ENCODE measurements at places on chromosomes 16 and 17.

DNA sequence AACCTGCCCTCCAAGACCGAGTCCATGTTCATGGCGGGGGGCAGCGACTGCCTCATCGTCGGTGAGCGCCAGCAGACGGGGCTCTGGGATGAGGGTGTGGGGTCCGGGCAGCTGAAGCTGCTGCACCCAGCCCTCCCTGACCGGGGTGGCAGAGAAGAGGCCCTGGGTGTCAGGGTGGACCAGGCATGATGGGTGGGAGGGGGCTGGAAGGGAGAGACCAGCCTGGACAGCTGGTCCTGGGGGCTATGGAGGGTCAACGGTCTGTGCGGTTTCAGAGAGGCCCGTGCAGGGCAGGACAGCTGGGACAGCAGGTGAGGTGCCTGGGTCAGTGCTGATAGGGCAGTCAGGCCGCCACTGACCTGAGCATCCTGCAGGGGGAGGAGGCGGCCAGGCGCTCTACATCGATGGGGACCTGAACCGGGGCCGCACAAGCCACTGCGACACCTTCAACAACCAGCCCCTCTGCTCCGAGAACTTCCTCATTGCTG is 13.3 kb upstream of the ATP6V0C start:
- DNase-seq: no peak

GRCh38 chr16:15897121-15897780 is 8.8 kb upstream of the CEP20 start:
- no peak for DNase-seq

- DNase-seq: peak; percentile 14
These were observed 28.8 kb downstream of the MPP2 start for GRCh38 chr17:43878260-43879175.

DNA sequence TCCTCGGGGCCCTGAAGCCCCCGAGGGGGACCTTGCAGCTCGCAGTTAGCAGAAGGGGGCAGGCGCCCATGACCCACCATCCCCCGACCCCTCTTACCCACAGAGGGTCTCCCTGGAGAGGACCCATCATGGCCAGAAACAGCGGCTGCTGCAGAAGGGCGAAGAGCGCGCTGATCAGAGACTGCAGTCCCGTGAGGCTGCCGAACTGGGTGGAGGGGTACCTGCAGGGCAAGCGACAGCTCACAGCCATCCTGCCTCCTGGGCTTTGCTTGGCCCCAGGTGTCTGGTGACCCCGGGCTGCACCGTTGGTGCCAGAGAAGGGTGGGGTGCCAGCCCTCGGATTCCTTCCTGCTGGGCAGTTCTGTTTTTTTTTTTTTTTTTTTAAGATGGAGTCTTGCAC is 13.9 kb upstream of the PITPNA start:
- DNase-seq: no peak

DNA sequence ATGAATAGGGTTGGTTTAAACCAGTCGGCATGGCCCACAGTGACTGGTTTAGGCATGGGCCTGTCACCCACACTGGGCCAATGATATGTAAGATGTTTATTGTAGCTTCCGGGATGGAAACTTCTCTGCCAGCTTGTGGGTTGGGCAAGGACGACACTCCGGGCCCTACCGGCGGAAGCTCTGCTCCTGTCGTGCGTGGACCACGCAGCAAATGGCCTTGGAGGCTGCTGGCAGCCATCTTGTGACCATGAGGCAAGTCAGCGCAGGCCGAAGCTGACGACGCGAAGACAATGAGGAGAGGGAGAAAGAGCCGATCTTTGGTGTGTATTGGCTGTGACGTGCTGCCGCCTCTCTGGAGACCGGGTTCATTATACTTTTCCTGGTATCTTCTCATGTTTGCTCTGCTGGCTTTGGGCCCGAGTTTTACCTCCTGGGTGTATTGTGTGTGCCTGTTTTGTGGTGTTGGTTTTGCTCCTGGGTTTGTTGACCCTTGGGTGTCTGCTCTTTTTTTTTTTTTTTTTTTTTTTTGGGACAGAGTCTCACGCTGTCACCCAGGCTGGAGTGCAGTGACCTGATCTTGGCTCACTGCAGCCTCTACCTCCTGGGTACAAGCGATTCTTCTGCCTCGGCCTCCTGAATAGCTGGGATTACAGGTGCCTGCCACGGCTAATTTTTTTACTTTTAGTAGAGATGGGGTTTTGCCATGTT is 15.4 kb downstream of the SLC25A10 start:
- no peak for DNase-seq

DNA sequence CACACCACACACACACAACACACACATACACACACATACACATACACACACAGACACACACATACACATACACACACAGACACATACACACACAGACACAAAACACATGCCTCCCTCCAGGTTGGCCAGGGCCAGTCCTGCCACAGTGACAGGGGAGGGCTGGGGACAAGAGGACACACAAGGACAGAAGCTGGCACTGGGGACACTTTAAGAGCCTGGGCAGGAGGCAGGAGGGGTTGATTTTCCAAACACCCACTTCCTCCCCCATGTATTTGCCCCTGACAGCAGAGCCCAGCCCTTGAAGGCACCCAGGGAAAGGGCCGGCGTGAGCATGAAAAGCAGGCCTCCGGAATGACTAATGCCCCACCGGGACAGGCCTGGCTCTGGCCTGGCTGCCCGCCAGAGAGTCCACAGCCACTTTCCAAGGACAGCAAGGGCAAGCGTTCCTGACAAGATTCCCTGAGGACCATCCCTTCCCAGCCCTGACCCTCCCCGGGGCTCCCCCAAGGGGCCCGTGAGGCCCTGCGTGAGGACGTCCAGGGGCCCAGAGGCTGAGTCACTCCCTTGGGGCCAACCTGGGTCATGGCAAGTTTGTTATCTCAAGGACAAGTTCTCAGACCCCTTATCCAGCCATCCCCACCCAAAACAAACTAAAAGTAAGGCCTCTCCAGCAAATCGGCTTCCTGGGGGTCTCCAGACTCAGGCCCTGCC is 235.6 kb downstream of the ZNF423 start:
- DNase-seq: no peak

- no peak for DNase-seq
These were observed 5.8 kb downstream of the PIPOX start for GRCh38 chr17:29048440-29049368.

DNA sequence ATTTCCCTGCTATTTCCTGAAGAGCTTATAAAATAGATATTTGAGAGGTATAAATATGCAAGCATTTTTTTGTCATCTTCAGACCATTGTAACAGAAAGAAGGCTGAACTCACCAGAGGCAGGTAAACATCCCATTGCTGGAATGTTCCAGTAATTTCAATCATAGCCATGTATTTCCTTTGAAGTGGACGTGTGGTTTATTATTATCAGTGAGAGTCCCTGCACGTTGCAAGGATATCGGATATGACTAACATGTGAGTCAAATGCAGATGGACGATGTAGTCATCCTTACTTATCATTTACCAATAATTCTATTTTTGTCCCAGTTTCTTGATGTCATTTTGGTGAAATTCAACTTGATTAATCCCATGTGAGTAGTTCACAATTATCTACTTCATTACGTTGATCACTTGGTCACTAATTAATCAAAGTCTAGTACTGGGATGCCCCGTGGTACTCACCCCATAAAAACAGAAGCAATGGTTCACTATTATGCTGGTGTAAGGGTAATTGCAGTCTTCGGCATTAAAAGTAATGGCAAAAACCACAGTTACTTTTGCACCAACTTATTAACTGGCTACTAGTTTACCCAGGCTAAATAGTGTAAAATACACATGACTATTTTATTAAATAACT is 89.5 kb downstream of the VAT1L start:
- DNase-seq: no peak

DNA sequence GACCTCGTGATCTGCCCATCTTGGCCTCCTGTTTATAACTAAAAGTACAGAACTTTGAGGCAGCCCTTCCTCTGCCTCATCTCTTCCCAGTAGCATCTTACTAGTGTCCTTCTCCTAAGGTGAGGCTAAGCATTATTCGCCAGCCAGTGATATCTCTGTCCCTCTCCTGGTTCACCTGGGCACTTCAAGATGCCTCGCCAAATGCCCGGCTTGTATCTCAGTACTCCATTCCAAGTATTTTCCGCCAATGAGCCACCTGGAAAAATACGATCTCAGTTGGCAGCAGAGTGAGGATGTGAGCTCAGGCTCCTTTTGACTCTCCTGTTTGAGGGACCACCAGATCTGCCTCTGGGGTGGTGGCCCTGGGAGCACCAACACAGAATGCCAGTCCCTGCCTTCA is 25.9 kb upstream of the WSCD1 start:
- no peak for DNase-seq

DNA sequence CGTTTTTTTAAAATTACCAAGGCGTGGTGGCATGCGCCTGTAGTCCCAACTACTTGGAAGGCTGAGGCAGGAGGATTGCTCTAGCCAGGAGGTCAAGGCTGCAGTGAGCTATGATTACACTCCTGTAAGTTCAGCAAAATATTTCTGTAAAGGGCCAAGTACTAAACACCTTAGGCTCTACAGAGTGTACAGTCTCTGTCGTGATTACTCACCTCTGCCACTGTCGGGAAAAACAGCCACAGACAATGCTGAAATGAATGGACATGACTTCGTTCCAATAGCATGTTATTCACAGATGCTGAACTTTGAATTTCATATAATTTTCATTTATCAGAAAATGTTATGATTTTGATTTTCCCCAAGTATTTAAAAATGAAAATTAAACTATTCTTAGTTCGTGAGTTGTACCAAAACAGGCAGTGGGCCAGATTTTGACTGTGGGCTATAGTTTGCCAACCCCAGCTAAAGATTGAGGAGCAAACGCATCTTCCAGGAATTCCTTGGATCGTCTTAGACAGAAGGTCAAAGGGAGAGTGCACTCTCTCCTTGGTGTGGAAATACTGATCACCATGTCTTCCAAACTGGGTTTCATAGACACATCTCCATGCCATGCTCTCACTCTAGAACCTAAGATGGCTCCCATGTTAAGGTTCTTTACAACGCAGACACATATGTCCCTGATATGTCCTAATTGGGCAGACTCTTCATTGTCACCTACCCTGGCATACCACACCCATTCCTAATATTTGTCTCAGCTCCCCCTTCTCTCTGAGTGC is 89.5 kb downstream of the MARF1 start:
- no peak for DNase-seq

DNA sequence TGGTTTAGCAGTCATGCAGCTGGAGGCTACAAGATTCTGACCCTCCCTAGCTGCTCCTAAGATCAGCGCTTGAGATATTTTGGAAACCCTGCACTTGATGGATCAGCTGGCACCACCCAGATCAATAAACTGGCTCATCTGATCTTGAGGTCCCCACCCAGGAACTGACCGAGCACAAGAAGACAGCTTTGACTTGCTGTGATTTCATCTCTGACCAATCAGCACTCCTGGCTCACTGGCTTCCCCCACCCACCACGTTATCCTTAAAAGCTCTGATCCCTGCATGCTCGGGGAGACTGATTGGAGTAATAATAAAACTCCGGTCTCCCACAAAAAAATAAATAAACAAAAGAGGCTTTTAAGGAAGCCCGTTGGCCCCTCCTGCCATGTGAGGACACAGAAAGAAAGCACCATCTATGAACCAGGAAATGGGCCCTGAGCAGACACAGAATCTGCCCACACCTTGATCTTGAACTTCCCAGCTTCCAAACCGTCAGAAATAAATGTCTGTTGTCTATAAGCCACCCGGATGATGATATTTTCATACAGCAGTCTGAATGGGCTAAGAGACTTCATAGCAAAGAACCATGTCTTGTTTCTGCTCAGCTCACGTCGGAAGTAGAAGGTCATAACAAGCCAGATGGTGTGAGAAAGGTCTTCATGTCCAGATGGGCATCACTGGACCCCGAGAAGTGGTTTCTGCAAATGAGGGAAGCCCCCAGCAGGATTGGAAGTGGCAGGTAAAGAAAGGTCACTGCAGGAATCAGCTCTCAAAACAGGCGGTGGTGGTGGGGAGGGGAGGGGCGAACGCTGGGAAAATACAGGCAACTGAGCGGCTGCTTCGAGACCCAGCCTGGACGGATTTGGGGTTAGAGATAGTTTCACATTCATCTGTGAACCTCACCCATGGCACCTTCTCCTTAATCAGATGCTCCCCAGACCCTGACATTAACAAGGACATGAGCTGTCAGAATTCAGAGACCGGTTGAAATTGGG is 19.8 kb upstream of the RPH3AL start:
- no peak for DNase-seq

- DNase-seq: no peak
These were observed 2.3 kb upstream of the PRSS21 start for GRCh38 chr16:2814551-2815298.

DNA sequence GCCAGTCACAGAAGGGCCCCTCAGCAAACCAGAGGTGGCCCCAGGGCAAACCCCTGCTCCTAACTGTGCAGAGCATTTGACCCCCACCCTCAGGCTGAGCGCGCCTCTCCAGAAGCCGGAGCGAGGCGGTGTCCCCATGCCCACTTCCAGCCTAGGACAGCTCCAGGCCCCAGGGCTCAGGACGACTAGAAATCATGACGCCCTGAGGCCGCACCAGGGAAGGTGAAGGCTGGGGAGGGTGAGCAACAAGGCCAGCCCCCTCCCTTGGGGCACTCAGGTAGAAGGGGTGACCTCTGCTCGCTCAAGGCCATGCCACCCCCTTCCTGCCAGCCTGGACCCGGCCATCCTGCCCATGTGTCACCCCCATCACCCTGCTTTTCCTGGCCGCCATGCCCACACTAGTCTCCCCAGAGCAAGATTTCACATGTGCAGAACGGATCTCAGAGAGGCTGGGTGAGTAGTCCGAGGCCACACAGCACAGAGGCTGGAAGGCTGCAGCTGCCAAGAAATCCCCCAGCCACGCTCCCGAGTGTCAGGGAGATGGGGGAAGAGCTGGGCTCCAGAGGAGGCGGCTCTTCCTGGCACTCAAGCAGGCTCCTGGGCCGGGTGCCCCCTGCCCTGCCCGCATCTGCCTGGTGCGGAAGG is 2.1 kb upstream of the PVALEF start:
- no peak for DNase-seq

DNA sequence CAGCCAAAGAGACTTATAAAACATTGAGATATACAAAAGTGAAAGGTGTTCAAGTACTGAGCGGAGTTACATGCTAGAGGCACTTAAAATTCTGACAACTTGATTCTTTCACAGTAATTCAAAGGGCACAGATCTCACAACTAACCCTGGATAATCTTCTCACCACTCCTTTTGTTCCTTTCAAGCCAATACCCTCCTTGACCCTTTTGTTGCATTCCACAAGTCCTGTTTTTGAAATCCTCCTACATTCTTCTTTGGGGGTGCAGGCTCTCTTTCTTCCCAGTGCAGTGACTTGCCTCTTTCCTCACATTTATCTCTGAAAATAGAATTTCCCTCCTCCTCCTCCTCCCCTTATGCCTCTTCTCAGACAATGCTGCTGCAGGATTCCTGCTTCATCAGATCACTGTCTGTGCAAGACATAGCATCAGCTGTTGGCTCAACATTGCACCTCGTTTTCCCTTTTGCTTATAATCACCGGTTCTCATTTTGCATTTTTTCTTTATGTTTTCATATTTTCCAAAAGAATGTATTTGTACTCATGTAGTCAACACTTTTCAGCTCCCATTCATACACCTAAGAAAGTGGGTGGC is 199.3 kb downstream of the CDH8 start:
- no peak for DNase-seq

GRCh38 chr17:56896968-56897359 is 16.9 kb downstream of the TRIM25 start:
- DNase-seq: no peak
